LoVo (cell line): ENCODE measurements at places on chromosomes 11 and 22.

- no peak for DNase-seq
Observed at GRCh38 chr11:104570078-104570701, 328.1 kb downstream of the CASP12 start.

GRCh38 chr11:12278766-12279671 is 98.4 kb upstream of the PARVA start:
- DNase-seq, result peak; percentile 29

GRCh38 chr22:22141771-22142591 is 102.6 kb upstream of the VPREB1 start:
- DNase-seq, result no peak

DNA sequence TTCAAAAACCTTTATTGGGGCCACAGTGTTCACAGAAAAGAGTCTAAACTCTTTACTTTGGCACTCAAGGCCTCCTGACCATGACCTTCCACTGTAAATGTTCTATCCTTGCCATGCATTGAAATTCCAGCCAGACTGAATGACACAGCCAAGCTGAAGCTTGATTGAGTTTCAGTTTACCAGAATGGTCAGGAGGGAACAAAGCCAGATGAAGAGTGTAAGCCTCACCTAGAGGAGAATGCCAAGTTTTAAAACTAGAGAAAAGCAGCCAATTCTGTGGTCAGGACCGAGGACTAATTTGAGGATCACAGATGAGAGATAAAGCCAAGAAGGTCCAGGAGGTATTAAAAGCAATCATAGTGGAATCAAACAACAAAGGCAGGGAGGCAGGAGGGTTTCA is 215.3 kb downstream of the KCNA4 start:
- no peak for DNase-seq

DNA sequence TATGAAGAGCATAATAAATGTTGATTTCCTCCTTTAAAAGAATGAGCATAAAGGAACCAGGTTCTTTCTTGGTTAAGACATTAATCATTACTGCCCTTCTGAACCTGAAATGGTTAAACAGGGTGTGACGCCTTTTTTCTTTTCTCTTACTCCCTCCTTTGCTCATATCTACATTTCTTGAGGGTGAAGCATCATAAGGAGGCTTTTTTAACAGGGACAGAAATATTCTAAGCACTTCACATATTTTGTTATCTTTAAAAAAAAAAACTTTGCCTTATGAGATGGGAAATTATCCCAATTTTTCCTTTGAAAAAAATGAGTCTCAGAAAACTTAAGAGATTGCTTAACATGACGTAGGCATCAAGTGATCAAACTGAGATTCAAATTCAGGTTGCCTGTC is 1036.3 kb upstream of the TENM4 start:
- DNase-seq, result no peak

GRCh38 chr11:92920331-92920730 is 49.1 kb upstream of the MTNR1B start:
- DNase-seq, result no peak

DNA sequence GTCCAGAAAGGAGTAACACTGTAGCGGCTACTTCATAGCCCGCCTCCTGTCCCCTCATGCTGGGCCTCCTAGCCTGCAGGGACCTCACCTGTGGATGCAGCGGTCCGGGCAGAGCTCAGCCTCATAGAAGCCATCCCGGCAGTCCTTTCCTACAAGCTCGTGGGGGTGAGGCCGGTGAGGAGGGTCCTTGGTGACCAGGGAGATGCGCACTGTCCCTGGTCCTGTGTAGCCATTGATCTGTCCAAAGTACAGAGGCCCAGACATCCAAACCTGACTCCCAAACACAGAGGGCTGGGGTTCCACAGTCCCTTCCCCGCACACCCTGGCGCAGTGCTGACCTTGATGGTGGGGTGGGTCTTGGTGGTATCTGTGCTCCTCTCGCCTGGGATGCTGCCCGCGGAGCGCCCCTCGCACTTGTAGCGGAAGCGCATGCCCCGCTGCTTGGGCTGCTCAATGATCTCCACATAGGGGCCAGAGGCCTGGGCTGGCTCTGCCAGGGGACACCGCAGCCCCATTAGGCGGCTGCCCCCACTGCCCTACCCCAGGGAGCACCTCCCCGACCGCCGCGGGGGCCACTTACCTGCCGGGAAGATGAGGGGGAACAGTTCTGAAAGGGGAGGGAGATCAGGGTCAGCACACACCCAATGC is 993 bp downstream of the RELA start:
- no peak for DNase-seq

GRCh38 chr11:128365044-128365443 is 222.3 kb downstream of the ETS1 start:
- peak; percentile 22 for DNase-seq

GRCh38 chr11:94938095-94939055 is 35.0 kb downstream of the CWC15 start:
- DNase-seq, result no peak

- DNase-seq, result no peak
Observed at GRCh38 chr11:130032931-130033330, 30.3 kb upstream of the PRDM10 start.

DNA sequence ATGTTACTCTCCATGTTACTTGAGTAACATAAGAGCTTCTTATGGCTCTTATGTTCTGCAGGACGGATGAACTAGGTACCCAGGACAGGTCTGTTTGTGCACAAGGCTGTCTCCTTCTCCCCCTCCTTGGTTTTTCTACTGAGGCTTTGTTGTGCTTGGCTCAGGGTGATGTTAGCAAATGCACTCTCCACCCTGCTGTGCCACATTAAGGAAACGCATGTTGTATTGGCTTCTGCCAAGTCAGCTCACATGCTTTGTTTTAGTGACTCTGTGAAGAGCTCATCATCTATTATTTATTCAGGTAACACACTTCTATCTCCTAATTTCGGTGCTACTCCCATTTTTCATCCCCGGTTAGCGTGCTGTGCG is 108.3 kb downstream of the PTPRJ start:
- no peak for DNase-seq

DNA sequence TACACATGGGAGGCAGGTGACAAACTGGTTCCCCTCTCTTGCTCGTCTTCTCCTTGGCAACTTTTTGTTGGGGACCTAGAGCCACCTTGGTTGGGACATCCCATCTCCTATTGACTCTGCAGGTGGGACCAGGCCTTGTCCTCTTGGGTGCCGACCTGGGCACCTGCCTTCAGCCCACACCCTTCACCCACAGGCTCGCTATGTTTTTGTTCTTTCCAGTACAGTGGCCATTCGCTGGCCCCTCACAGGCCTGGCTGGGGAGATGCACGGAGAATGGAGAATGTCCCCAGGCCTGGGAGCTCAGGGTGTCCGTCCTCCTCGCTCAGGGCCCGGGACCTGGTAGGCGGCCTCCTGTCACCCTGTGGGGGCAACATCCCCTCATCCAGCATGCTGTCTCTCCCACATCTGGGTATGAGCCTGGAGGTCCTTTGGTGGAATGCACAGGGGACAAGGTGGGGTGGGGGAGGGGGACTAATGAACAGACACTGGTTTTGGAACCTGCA is 14.9 kb upstream of the OMP start:
- no peak for DNase-seq

DNA sequence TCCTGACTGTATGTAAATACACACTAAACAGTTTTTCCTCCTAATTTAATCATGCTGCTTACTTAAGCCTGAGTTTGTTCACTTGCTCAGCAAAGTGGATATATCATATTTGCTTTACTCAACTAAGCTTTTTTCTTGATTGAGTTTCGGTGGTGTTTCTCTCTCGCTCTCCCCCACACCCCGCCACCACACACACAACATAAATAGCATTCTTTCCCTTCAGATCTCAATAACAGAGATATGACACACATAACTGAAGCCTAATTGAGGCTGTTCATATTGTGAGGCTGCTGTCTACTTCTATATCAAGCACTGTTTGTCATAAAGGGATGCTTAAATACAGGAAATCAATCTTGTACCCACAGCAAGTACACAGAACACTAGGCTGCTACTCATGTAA is 364.9 kb downstream of the FAT3 start:
- DNase-seq, result no peak

- DNase-seq, result peak; percentile 59
Observed at GRCh38 chr11:17197431-17197898, 10.3 kb downstream of the PIK3C2A start.

- no peak for DNase-seq
Observed at GRCh38 chr11:77435972-77436371, 37.9 kb downstream of the PAK1 start.

- DNase-seq, result peak; percentile 43
Observed at GRCh38 chr11:61897387-61898246, 6.3 kb upstream of the FADS3 start.

- DNase-seq, result no peak
Observed at GRCh38 chr22:50699001-50699755, 26.6 kb downstream of the SHANK3 start.

GRCh38 chr11:66042227-66042995 is 6.5 kb downstream of the GAL3ST3 start:
- DNase-seq, result no peak

DNA sequence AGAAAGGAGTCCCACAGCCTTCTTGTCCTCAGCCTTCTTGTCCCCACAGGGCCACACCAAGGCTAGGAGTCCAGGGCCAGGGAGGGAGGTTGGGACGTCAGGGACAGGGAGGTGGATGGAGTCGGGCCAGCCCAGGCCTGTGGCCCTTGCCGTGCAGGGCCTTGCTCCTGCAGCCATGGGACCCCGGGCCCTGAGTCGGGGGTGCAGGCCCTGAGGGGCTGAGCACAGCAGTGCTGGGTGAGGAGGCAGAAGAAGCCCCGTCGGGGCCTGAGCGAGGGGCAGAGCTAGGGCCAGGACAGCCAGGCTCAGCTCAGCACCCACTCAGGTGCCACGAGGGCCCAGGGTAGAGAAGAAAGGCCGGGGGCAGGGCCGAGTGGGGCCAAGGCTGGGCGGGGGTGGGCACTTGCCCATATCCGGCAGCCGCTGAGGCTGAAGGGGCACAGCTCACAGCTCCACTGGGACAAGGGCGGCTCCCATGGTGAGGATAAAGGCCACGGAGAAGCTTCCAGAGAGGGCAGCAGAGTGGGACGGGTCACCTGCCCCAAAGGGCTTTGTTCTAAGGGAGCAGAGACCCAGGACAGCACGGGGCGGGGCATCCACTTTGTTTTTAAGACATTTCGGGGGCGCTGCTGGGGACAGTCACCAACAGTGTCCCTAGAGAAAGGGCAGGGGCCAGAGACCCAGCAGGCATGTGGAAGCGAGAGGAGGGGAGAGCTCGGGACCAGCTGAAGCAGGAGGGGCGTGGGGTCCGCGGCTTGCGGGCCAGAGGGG is 3.6 kb downstream of the MLC1 start:
- DNase-seq, result no peak

DNA sequence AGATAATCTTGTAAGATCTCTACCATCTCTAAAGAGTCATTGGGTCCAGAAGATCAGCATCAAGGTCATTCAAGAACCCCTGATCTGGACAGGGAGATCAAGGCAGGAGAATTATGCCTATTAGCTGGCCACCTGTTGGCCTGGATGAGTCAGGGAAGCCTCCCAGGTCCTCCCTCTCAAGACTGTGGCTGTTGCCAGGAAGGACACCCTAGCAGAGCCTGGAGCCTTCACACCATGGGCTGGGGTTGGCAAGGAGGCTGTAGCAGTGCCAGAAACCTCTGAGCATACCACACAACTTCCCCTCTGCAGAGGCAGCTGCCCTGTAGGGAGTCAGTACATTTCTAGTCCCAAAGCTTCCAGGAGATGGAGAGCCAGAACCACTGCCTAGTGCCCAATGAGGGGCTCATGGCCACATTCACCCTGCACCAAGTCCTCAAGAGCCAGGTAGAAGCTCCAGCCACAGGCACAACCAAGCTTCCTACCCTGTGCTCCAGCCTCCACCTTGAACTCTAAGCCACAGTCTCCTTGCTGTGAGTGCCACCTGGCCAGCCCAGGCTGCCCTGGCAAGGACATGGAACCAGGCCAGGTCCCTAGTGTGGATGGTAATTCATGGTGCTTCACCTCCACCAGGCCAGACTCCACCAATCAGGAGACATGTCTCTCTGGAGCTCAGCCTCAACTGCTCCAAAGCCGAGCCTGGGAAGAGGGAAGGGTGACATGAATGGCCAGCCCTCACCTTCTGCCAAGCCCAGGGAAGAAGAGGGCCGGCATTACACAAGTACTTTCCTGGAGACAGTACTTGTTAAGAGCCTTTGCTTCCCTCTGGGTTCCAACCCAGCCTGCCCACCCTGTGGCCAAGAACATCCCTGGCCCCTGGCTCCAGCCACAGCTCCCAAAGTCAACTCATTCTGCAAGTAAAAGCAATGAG is 124.3 kb downstream of the BUD13 start:
- no peak for DNase-seq

GRCh38 chr11:124812876-124813275 is 12.7 kb upstream of the MSANTD2 start:
- no peak for DNase-seq

DNA sequence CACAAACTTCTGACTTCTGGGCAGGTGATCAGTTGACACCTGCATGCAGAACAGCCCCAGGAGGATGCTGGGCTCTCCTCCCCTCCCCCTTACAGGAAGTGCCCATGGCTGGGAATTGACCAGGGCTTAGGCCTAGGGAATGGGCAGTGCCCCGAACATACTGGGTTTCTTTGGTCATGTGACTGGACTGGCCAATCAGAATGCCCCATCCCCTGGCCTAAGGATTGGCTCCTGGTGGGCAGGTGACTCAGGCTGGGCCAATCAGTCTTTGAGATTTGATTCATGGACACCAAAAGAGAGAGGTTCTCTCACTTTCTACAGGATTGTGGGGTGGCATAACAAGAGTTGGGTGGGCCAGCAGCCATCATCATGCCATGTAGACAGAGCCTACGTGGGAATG is 37.1 kb downstream of the MCM5 start:
- DNase-seq, result no peak

- DNase-seq, result no peak
Observed at GRCh38 chr22:24009227-24010017, 1.7 kb upstream of the CABIN1 start.

- no peak for DNase-seq
Observed at GRCh38 chr11:41309111-41309522, 150.3 kb downstream of the LRRC4C start.

GRCh38 chr11:117794772-117795629 is 2.0 kb downstream of the DSCAML1 start:
- DNase-seq, result no peak

GRCh38 chr22:42915980-42916765 is 59.1 kb upstream of the ARFGAP3 start:
- DNase-seq, result no peak

GRCh38 chr11:77191429-77191822 is 63.4 kb downstream of the MYO7A start:
- no peak for DNase-seq

GRCh38 chr11:102399189-102399588 is 52.2 kb downstream of the BIRC2 start:
- no peak for DNase-seq

DNA sequence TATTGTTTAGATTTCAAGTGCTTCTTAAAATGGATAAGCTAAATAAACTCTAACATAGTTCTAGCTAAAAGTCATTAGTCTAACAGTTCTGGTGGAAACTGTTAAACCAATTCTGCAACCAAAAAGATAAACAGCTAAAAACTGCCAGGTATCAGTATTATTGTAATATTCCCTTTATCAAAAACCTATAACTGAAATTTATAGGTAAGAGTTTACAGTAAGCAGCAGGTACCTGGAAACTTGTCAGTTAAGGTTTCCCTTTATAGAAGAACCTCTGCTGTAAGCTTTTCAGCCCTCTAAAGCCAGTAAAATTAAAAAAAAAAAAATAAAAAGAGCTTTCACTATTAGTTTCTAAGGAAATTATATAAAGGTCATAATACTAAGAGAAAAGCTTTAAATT is 61.0 kb downstream of the LIF start:
- no peak for DNase-seq

GRCh38 chr11:96279018-96279895 is 63.7 kb downstream of the MAML2 start:
- DNase-seq, result peak; percentile 54
